NCI-H2227 treated with DMSO at 0.1 percent for 48 hours (cell line): ENCODE measurements at places on chromosomes 12 and 14.
A peak's percentile ranks its signal among the peaks of the same experiment; 100 is the strongest.

- no peak for DNase-seq
Measured at GRCh38 chr12:104971306-104971705, 13.2 kb upstream of the SLC41A2 start.

GRCh38 chr12:131921866-131922769, 7.0 kb upstream of the PUS1 start:
- DNase-seq = no peak

DNA sequence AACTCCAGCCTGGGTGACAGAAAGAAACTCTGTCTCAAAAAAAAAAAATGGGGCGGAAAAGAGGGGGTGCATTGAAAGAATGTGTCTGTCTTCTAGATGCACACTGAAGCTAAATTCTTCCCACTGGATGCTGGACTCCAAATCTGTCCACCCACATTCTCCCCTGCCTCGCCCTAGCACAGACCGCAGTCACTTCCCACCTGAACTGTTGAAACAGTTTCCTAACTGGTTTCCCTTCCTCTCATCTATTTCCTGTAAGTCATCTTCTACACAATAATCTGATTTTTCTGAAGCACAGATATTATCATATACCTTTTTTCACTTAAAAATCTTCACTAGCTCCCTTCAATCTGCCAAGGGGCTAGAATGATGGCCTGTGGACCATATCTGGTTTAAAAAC, 1.5 kb upstream of the HCAR1 start:
- no peak for DNase-seq

GRCh38 chr12:110365489-110366320, 37.8 kb downstream of the ANAPC7 start:
- DNase-seq = no peak

DNA sequence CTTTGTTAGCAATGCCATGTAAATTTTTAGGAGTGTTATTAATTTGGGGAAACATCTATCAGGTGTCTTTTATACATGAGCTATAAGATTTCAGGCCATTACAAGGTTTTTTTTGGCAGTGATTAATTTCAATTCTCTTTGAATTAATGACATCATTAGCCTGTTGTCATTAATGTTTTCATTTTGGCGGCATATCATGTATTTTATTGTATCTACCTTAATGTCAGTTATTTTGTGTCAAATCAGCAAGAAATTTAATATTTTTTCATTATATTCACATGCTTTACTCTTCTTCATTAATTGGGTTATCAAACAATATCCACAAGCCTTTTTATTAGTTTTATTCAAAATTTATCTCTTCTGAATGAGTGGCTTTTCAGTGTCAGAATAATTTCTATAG, 153.0 kb upstream of the CAND1 start:
- DNase-seq = no peak

GRCh38 chr14:23428686-23429495, 6.6 kb downstream of the MYH7 start:
- DNase-seq = no peak

DNA sequence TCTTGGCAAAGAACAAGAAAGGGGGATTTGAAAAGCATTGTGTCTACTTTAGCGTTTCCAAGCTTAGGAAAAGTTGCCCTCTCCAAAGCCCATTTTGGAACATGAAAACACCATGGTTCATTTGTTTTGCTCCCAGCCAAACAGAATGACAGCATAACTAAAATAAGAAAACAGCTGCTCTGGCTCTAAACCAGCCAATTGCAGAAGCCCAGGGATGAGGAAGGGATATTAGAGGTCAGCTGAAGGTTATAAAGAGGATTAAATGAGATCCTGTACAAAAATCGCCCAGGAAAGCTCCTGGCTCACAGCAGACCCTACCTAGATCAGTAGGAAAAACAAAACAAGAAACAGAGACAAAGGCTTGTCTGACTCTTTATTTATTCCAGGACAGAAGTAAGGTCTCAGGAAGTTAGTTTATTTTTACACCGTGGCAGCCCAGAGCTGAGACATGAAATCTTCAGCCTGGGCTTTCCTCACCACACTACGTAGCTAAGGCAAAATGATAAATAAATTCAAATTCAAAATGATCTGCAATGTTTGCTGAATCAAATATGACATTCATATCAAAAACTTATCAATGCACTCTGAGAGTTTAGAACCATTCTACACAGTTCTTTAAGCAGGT, 25.9 kb downstream of the SPX start:
- DNase-seq = no peak

DNA sequence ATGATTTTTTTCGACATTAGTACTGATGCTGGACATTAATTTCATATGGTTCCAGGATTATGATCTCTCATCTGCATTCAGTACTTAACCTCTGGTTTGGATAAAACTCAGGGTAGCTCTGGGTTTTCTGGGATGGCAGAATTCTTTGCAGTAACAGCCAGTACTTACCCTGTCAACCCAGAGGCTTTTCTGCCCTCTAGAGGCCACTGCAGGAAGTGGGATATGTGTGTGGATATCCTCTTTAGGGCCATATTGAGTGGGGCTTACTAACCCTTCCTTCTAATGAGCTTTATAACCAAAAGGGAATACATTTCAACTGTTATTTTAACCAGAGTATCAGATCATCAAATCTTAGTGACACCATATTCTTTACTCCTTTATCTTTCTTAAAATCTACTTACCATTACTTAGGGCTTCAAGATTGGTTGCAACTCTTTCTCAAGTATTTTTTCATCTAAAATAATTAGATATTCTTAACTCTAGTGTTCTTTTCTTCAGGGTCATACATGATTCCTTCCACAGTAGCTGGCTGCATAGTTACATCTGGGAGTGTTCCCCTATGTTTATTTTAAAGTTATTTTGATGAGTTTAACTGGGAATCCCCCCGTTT, 488.0 kb upstream of the STXBP6 start:
- DNase-seq = peak; percentile 28

- DNase-seq = no peak
Measured at GRCh38 chr12:117845271-117845904, 123.4 kb downstream of the KSR2 start.

DNA sequence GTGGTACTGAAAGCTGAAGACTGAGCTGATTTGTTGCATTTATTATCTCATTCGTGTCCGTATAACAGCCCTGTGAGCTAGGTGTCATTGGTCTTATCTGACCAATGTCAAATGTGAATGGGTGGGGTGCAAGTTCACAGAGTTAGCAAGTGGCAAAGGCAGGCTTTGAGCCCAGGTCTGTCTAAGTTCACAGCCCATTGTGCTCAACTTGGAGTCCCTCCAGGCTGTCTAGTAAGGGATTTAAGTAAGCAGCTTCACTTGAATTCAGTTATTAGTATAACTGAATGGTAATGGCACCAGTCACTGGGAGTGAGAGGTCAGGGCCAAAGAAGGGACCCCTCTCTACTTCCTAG, 8.5 kb downstream of the C1S start:
- no peak for DNase-seq

DNA sequence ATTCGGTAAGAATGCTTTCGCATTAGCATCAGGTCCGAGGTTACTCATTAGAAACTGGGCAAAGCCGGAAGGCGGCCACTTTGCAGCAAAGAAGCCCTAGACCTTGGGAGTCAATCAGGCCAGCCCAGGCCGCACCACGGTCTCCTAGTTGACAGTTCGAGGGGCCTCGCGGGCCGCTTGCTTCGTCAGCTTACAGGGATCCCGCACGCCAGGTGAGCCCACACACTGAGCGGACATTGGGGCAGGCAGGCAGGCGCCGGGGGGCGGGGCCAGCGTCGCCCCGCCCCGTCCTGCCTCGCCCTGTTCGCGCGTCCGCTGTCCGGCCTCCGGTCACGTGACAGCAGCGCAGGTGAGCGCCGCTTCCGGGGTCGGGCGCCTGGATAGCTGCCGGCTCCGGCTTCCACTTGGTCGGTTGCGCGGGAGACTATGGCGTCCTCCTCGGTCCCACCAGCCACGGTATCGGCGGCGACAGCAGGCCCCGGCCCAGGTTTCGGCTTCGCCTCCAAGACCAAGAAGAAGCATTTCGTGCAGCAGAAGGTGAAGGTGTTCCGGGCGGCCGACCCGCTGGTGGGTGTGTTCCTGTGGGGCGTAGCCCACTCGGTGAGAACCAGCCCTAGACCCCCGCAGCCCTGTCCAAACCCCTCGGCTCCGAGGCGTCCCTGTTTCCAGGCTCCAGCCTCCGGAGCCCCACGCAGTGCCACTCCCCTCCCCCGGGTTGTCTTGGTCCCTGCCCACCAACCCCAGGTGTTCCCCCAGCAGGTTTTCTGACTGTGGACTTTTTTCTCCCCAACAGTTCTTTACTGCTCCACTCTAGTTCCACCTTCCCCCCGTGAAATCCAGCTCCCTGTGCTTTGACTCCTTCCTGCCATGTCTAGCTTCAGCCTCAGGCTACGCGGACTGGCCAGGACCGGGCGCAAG, at the start of gene PIP4K2C:
PIP4K2C (plus strand) TSS at position 329 of the 918 bp plus-strand sequence; CDS start at position 427, 98 bp downstream.
- DNase-seq = peak; percentile 53

DNA sequence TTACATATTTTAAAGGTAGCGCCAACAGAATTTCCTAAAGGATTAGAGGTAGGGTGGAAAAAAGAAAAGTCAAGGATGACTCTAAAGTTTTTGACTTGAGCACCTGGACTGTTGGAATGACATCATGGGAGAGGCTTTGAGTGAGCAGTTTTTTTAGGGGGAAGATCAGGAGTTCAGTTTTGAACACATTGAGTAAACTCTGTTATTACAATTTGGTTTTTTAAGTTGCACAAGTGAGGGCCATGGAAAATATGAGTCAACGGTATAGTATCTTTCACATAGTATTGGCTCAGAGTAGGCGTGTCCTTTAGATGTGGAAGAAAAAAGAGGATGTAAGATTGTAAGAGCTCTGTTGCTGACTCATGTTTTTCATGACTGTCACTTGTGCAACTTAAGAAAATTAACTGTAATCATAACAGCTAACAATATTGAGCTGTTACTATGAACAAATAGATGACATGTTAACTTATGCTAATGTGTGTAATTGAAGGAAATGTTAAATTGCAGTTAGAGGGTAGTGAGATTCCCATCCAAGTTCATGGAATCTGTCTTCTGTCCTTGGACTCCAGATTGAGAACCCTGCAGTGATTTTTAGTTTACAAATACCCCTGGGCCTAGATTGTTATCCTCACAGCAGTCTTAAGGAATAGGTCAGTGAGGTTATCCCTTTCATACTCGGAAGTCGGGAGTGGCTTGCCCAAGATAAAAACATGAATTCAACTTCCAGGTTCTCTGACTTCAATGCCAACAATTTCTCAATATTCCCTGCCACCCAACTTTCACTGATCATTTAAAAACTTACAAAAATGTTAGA, 48.2 kb upstream of the ATP2B1 start:
- DNase-seq = no peak

DNA sequence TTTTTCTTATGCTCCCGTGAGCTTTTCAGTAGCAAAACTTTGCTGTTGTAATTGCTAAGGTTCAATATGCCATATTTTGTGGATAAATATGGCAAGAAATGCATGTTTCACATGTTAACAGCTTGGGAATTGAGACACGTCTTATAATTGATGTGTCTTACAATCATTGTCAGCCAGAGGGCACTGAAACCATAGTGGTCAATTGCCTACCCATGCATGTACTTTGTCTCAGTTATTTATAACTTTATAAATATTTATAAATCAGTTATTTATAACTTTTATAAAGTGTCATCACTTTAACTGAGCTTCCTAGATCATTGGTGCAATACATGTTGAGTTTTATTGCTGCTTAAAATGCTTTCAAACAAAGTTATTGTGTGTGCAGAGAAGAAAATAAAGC, 82.0 kb downstream of the CATSPERB start:
- DNase-seq = no peak

DNA sequence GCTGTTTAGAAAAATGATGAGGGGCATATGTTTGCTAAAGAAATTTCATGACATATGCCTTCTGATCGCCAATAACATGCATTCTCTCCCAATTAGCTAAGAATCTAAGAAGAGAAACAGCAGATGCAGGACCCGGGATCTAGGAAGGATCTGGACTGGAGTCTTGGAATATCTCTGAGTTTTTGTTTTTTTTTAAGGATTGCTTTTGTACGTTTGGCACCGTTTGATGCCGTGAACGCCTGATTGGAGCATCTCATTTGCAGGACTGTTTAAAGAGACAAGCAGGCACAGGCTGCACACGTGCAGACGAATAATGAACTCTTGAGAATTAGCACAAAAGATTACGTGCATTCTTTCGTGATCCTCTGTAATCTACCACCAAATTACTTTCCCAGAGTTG, 13.6 kb downstream of the EML1 start:
- no peak for DNase-seq

GRCh38 chr12:87804386-87804785, 224.8 kb downstream of the C12orf50 start:
- no peak for DNase-seq

DNA sequence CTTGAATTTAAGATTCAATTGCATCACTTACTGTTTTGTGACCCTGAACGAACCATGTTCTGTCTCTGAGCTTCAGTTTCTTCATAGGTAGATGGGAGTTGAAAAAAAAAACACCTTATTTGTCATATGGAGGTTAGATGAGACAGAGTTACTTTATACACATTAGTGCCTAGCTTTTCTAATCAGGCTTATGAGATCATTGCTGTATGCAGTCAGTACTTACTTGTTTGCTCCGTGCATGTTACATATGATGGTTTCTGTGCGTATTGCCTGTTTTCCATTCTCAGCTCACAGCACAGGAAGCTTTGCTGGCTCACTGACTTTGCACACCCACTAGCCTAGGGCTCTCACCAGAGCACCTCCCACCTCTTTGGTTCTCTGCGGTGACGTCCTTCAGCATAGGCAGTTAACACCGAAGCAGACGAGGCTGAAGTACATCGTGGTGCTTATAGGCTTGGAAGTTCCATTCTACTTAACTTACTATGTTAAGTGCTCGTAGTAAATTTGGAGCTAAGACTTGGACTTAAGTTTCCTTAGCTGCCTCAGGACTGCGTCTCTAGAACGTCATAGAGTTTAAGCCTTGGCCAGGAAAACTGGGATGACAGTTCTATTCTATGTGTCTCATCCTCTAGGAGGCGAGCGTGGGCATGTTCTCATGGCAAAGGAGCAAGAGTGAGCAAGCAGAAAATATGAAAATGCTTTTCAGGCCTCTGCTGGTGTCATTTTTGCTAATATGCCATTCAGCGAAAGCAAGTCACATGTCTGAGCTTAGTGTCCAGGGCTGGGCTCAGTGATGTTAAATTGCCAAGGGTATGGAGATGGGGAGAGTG, 57.3 kb downstream of the NRXN3 start:
- DNase-seq = no peak

DNA sequence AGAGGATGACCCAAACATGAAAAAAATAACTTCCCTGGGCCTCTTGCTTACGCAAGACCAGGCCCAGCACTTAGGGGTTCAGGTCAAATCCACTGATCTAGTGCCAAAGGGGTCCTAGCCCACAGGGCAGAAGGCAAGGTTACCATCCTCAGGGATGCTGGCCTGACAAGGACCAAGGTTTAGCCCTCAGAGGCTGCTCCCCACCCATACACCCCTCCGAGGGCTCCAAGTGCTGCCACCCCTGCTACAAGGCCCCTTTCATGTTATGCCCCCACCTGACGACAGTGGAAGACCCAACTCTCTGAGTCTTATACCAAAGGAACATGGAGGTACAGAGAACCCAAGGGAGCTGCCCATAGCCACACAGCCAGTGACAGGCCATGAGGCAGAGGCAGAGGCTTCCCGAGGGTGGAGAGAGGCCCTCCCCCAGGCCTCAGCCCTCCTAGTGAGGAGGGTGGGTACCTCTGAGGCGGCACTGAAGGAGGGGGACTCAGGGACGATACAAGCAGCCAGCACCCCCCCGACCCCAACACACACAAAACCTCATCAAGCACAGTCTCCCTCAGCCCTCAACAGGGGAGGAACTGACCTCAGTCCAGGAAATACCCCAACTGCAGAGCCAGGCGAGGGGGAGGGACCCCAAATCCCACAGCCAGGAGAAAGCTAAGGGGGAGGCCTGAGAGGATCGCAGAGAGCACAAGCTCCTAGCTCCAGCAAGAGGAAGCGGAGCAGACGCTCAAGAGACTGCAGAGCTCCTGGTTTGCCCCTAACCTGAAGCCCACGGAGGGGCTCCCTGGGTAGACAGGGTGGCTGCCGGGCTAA, 37.0 kb downstream of the ANAPC7 start:
- DNase-seq = no peak
